Left colon (tissue), 2 donors: ENCODE measurements at places on chromosomes 13 and 19.
A peak's percentile ranks its signal among the peaks of the same experiment; 100 is the strongest.

- no peak for DNase-seq
These were observed 224.7 kb downstream of the RGCC start for GRCh38 chr13:41682001-41682400.

GRCh38 chr19:44753932-44754749 lies 5.6 kb downstream of the BCL3 start:
- DNase-seq, result peak; percentile 98

- no peak for DNase-seq
These were observed 25.2 kb upstream of the IGSF23 start for GRCh38 chr19:44587963-44588770.

- DNase-seq, result no peak
These were observed 145.6 kb upstream of the KLHL1 start for GRCh38 chr13:70253834-70254233.

GRCh38 chr13:53124623-53125022 lies 96.0 kb downstream of the OLFM4 start:
- no peak for DNase-seq

- DNase-seq, result no peak
These were observed 653.0 kb upstream of the GPC6 start for GRCh38 chr13:92573467-92574057.

DNA sequence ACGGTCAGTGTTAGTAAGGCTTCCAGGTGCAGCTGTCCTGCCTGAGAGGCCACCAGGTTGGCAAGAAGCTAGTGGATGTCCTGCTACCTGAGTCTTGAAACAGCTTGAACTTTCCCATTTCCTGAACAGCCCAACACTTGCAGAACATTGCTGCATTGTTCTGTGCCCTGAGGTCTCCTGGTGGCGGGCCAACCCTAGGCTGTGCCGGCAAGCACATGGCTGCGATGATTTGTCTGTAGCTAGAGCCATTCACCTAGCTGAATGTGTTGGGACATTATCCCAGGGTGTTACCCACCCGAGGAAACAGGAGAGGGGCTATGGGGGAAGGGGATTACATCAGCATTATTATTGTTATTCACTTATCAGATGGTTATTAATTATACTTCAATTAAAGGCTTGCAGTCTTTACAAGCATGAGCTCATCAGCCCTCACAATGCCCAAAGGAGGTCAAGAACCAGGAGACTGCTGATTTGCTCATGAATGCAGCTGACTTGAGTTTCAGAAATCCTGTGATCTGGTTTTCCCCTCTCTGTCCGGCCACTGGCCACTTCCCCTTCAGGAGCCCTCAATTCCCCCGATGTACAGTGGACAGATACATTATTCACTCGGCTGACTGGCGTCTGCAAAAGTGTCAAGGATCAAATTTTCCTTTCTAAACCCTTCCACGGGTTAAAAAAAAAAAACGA lies 187.6 kb upstream of the TSC22D1 start:
- DNase-seq, result peak; percentile 48

DNA sequence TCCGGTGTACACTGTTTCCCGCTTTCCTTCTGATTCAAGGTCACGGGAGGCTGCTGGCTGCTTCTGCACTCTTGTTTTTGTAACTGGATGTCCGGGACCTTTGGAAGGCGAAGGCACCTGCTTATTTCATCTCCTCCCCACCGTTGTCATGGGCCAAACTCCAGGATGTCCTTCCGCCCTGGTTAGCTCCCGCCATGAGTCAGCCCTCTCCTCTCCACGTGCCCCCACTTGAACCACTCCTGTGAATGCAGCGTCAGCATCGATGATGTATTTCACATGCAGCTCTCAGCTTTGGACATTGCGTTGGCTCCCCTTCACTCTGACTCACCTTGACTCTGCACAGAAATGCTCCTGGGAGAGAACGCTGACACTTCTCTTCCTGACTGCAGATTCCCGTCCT lies 5.5 kb upstream of the GALP start:
- no peak for DNase-seq

DNA sequence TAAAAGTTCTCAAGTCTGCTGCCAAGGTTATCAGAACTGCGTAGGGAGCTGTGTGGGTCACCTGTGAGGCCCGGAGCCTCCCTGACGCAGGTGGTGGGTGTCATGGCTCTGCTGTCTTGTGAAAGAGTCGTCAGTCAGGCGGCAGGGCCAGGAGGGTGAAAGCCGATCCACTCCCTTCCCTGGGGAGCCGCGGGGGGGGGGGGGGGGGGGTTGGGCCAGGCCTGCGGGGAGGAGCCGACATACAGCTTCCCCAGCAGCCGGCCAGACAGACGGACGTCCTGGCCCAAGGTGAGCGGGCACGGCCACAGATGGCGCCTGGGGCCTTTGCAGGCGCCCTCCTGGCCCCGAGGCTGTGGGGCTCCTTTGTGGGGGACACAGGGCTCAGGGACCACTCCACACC lies 12.4 kb downstream of the SBNO2 start:
- DNase-seq, result no peak

GRCh38 chr13:97395447-97396136 lies 38.4 kb upstream of the RAP2A start:
- no peak for DNase-seq

- DNase-seq, result no peak
These were observed 588.5 kb downstream of the DACH1 start for GRCh38 chr13:71278512-71278911.

DNA sequence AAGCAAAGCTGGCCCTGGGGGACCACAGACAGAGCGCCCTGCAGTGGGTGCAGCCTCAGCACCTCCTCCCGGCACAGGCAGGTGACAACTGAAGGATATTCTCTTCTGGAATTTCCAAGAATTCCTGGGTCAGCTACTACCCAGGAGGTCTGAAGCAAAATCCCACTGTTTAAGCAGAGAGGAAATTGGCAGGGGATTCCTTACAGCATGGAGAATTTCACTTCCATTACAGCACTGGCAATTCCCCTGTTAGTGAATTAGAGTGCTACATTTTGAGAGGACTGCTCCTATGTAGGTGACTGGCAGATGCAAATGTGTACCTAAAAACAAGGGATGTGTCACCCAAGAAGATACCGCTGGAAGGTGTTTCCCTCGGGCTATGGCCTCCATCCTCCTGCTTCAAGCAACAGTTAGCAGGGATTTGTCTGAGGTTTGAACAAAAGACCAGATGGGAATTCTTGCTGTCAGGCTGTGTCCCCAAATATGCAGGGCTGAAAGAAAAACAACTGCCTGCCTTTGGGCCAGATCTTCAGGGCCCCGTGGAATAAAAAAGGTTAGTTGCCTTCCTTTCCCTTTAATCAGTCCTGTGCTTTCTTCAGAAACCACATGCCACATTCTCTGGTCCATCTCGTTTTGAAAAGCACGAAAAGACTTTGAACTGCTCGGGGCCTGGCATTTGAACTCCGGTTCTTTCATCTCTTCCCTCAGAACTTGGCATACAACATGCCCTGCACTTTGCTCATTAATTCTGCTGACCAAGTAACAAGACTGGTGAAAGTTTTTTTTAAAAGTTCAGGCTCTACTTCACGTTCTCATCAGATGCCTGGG lies 296.4 kb downstream of the DNAJC15 start:
- no peak for DNase-seq

- no peak for DNase-seq
These were observed 17.9 kb upstream of the POMP start for GRCh38 chr13:28640861-28641599.

- DNase-seq, result no peak
These were observed 98.0 kb downstream of the EDNRB start for GRCh38 chr13:77820431-77821149.

- DNase-seq, result peak; percentile 36
These were observed 57.9 kb downstream of the SMARCA4 start for GRCh38 chr19:11018763-11019162.

DNA sequence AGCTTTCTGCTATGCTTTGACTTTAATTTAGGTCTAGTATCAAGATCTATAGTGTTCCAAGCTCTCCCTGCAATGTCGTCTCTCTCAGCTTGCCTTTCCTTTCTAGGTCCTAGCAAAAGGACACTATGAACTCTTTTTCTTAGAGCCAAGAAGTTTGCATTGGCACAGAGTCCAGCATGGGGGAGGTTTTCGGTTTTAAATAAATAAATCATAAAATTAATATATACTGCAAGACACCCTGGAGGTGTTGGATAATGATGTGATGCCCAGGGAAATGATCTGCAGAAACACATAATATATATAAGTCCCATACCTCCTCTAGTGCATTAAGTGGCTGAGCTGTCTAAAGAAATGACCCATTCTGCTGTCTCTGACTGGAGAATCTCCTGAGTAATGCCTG lies 316.4 kb upstream of the MAB21L1 start:
- DNase-seq, result no peak

- DNase-seq, result no peak
These were observed at the start of gene POSTN for GRCh38 chr13:37598597-37598996. TSS of gene POSTN (minus strand) at chr13:37598768. CDS start at chr13:37598726, 42 bp downstream.

DNA sequence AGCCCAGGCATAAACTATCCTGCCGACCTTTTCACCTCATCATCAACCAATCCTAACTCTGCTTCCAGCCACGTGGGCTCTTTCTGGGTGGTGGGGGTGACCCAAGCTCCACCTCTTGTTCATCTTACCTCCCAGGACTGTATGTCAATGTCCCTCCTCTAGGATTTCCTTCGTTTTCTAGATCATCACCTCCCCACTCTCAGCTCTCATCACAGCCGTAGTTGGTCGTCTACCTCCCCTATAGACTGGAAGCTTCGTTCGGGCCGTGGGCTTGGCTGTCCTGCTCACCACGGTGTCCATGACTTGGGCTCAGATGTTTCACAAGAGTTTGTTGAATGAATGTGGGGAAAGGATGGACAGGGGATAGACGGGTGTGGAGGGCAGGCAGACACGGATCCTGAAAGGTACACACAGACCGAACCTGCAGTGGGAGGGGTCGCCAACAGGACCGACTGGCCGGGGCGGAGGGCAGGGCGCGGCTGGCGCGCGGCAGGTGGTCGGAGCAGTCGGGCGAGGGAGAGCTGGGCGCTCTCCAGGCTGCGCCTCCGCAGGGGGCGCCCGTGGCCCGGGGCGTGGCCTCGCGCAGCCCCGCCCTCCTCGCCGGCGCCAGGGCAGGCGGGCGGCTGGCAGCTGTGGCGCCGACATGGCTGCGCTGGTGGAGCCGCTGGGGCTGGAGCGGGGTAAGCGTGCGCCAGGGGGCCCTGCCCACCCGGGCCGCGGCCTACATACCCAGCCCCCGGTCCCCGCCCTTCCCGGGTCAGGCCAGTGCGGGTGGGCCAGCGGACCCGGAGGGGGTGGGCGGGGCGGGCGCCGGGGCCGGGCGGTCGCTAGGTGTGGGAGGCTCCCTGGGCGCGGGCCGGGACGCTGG lies at the start of gene LIN7B:
LIN7B (plus strand) TSS at position 609 of the 868 bp plus-strand sequence; CDS start at position 644, 35 bp downstream.
- peak; percentile 47 for DNase-seq
